ENCODE measurements at places on chromosomes 11 and 22. TPM values are rescaled to one million over a fixed set of nuclear protein-coding genes. Genes with fewer than 3 reads are reported as not detected.

DNA sequence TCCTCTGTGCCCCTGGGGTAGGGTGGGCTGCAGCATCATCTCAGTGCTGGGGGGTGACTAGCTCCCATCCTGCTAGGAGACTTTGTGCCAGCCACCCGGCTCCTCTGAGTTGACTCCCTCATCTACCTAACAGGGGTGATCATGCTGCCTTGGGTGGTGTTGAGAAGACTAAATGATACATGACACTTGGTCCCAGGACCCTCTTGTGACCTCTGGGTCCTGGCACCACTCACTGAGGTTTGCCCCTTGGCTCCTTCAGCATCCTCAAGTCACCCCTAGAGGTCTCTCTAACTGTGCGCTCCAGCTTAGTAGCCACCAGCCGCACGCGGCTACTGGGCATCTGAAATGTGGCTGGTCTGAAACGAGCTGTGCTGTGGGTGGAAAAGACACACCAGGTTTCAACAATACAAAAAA is 72.1 kb downstream of the LRRC32 start:
- H3K36me3 ChIP-seq, result no peaks in the 10 kb centered on the region
- DNase-seq, result peak; percentile 57
- no peak overlapping the region for H3K4me3 ChIP-seq
- peaks cover 13% of the 10 kb centered on the region for H3K4me1 ChIP-seq
- H3K27me3 ChIP-seq, result no peaks in the 10 kb centered on the region

GRCh38 chr11:124736736-124737135 is 3.0 kb upstream of the NRGN start:
- peaks cover 8% of the 10 kb centered on the region for H3K27me3 ChIP-seq
- no peaks in the 10 kb centered on the region for H3K36me3 ChIP-seq
- no peak for DNase-seq
- no peak overlapping the region for H3K4me3 ChIP-seq

DNA sequence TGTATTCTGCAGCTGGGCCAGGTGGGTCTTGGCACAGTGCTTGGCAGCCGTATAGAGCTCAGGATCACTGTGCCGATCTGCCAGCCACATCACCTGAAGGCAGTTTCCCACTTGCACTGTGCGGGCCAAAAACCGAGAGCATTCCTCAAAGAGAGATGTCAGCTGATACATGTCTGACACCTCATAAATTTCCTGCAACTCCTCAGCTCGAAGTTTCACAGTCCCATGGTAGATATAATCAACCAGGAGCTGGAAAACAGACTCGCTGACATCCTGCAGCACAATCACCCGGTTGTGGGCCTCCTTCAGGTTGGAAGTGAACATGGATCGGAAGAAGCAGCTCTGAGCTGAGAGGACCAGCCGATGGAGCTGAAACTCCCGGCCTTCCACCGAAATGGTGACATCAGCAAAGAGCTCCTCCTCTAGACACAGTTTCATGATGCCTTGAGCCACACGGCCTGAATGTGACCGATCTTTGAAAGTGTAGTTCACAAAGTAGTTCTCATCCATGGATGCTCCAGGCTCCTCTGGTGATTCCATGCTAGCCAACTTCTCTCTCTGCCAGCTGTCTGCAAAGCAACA is 1.2 kb downstream of the KBTBD4 start:
- peak overlapping the region; percentile 81 for H3K4me3 ChIP-seq
- no peaks in the 10 kb centered on the region for H3K27me3 ChIP-seq
- peak overlapping the region; percentile 91 for H3K27ac ChIP-seq

DNA sequence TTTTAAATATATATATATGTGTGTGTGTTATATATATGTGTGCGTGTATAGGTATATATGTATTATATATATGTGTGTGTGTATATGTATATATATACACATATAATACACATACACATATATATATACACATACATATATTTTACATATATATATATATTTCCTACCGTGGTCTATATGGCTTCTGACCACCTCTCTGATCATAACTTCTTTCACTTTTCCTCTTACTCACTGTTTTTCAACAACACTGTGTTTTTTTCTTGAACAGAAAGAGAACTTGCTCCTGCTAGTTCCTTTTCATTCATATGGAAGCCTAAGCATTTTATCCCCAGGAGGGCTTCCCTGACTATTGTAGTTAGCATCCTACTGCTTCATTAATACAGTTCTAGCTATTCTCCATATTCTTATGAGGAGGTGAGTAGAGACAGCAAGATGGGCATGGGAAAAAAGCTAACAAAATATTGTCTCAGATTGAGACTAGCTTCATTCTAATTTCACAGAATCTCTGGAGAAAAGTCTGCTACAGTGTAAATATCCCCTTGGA is 38.5 kb upstream of the CTSC start:
- H3K27ac ChIP-seq, result no peak overlapping the region
- no peak overlapping the region for H3K4me3 ChIP-seq
- DNase-seq, result no peak
- H3K27me3 ChIP-seq, result no peaks in the 10 kb centered on the region
- H3K4me1 ChIP-seq, result no peaks in the 10 kb centered on the region
- no peaks in the 10 kb centered on the region for H3K36me3 ChIP-seq

HIKESHI gene
- 32.7 TPM for total RNA-seq

CSRP3 gene
- total RNA-seq, result not detected

GRCh38 chr11:66277471-66278362 is at the start of gene CNIH2:
Gene CNIH2 (plus strand): TSS chr11:66278175. CDS start chr11:66278457, 282 bp downstream.
- H3K4me3 ChIP-seq, result no peak within 1 kb of the TSS
- H3K27me3 ChIP-seq, result no peaks in the 10 kb centered on the region
- H3K36me3 ChIP-seq, result no peaks in the 10 kb centered on the region
- H3K4me1 ChIP-seq, result peaks cover 6% of the 10 kb centered on the region
- H3K27ac ChIP-seq, result no peak within 1 kb of the TSS

DNA sequence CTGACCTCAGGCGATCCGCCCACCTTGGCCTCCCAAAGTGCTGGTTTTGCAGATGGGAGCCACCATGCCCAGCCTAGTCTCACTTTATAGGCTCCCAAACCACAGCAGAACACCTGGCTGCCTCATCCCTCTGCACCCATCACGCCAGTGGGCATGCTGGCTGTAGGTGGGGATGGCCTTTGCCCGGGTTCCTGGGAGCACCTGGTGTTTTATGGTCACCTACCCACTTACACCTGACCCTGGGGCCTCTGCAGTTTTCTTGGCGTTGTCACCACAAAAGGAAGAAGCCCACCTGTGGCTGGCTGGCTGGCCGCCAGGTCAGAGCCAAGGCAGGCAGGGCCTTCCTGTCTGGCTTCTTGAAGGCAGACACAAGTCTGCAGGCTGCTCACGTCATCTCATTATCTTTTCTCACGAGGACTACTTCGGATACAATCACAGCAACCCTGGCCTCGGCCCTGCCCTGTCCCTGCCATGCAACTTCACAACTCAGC is 8.2 kb downstream of the RRP7A start:
- peaks cover 6% of the 10 kb centered on the region for H3K4me1 ChIP-seq
- H3K27ac ChIP-seq, result no peak overlapping the region
- peaks cover 16% of the 10 kb centered on the region for H3K36me3 ChIP-seq

DNA sequence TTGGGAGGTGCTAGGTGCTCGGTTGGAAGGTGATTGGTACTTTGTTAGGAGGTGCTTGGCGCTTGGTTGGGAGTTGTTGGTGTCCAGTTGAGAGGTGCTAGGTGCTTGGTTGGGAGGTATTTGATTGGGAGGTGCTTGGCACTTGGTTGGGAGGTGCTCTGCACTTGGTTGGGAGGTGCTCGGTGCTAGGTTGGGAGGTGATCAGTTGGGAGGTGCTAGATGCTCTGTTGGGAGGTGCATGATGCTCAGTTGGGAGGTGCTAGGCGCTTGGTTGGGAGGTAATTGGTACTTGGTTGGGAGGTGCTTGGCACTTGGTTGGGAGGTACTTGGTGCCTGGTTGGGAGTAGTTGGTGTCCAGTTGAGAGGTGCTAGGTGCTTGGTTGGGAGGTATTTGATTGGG is 40.2 kb downstream of the LRP5 start:
- H3K4me1 ChIP-seq, result peaks cover 14% of the 10 kb centered on the region
- DNase-seq, result no peak
- peaks cover 4% of the 10 kb centered on the region for H3K36me3 ChIP-seq

CHST1 gene
- total RNA-seq, result 4.1 TPM

DNA sequence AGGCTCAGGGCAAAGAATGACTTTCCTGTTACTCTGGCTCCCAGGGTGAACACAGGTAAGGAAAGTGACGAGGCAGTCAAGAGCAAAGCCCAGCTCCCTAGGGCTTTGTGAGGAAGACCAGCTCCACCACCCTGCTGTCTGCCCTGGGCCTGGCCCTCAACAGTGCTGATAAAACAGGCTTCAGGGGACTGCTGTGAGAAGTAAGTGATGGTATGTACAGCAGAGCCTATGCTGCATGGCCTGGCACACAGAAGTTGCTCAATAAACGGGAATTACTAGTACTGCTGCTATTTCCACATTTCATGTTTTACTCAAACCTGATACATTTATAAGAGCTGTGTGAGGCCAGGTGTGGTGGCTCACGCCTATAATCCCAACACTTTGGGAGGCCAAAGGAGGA is 50.3 kb downstream of the MICAL3 start:
- no peak overlapping the region for H3K27ac ChIP-seq
- H3K4me1 ChIP-seq, result peaks cover 34% of the 10 kb centered on the region
- H3K4me3 ChIP-seq, result no peak overlapping the region
- no peaks in the 10 kb centered on the region for H3K27me3 ChIP-seq
- no peaks in the 10 kb centered on the region for H3K36me3 ChIP-seq

GRCh38 chr11:104106136-104106754 is 57.7 kb downstream of the PDGFD start:
- H3K4me1 ChIP-seq, result peaks cover 7% of the 10 kb centered on the region
- no peak for DNase-seq
- H3K27me3 ChIP-seq, result no peaks in the 10 kb centered on the region
- no peak overlapping the region for H3K4me3 ChIP-seq
- H3K27ac ChIP-seq, result no peak overlapping the region

CBLIF gene
- not detected for total RNA-seq

GUCY1A2 gene
- 15.9 TPM for total RNA-seq

GRCh38 chr22:28231441-28231840 is 312.4 kb upstream of the PITPNB start:
- H3K27ac ChIP-seq, result no peak overlapping the region
- no peaks in the 10 kb centered on the region for H3K4me1 ChIP-seq
- H3K27me3 ChIP-seq, result no peaks in the 10 kb centered on the region
- no peak for DNase-seq
- H3K36me3 ChIP-seq, result no peaks in the 10 kb centered on the region
- H3K4me3 ChIP-seq, result no peak overlapping the region

- no peak overlapping the region for H3K4me3 ChIP-seq
- H3K27me3 ChIP-seq, result no peaks in the 10 kb centered on the region
- no peak overlapping the region for H3K27ac ChIP-seq
- no peaks in the 10 kb centered on the region for H3K36me3 ChIP-seq
- DNase-seq, result no peak
- H3K4me1 ChIP-seq, result peaks cover 18% of the 10 kb centered on the region
Measured at GRCh38 chr11:96273507-96273906, 69.5 kb downstream of the MAML2 start.

DNA sequence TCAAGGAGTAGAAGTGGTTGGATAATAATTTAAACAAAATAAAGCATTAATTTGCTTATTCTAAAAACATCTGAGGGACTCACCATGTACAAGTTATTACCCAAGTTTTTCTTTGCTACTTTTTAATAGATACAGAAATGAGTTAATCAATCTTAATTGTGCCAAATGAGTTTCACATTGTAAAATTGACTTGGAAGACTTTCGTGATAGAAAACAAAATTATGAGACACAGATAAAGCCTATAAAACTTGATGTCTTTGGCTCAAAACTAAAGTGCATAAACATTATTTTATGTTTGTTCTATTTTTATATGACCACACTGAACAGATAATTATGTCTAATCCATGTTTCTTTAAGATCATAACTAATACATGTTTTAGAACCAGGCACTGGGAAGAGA is 10.1 kb upstream of the CWF19L2 start:
- H3K36me3 ChIP-seq, result no peaks in the 10 kb centered on the region
- no peak overlapping the region for H3K27ac ChIP-seq
- peaks cover 5% of the 10 kb centered on the region for H3K27me3 ChIP-seq
- no peaks in the 10 kb centered on the region for H3K4me1 ChIP-seq
- no peak overlapping the region for H3K4me3 ChIP-seq

GRCh38 chr11:129319201-129319600 is 56.4 kb upstream of the BARX2 start:
- no peak for DNase-seq
- H3K4me3 ChIP-seq, result no peak overlapping the region

DNA sequence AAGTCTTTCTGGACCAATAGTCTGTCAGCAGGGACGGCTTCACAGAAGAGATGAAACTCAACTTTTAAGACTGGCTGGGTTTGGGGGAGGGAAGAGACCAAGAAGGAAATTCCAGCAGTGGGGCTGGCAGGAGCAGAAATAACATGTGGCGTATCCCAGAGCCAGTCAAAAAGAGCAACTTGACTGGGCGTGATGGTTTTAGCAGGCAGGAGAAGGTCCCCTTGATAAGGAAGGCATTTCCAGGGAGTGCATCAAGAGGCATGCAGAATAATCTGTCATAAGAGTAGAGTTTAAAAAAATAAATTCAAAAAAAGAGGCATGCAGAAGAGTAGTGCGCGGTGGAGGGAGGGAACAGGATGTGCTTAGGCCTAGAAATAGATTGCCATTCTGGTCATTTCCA is 52.5 kb downstream of the C22orf31 start:
- no peaks in the 10 kb centered on the region for H3K27me3 ChIP-seq
- H3K36me3 ChIP-seq, result no peaks in the 10 kb centered on the region
- peaks cover 20% of the 10 kb centered on the region for H3K4me1 ChIP-seq
- H3K4me3 ChIP-seq, result no peak overlapping the region

DNA sequence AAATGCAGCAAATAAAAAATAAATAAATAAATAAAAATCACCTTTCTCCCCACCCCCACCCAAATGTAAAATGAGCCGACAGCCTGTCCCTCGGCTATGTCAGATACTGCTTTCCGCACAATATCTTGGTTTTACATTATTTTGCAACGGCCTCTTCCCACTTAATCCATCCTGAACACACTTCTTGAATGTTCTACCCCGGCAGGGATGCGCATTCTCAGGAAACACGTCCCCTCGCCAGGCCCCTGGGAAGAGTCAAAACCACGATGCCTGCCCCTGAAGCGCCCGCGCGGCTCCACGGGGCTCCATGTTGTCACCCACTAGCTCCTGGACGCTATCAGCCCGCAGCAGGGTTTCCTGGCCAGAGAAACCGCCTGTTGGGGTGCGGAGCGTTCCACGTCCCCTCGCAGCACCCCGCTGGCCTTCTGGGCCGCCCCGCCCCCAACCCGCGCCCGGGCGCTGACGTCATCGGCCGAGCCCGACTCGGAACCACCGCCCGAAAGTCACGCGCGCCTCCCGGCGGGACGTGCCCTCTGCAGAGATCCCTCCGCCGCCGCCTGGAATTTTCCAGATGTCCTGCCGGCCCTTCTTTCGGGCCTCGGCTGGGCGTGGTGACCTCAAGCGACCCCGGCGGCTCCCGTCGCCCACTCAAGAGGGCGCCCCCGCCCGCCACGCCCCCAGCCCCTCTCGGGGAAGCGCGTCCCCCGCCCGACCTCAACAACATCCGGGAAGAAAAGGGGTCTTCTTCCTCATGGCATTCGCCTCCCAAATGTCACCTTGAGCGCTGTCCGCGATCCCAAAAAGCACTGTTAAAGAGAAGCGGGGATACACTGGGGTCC is 585 bp upstream of the NEAT1 start:
- peak; percentile 99 for DNase-seq
- no peaks in the 10 kb centered on the region for H3K27me3 ChIP-seq
- peaks cover 53% of the 10 kb centered on the region for H3K4me1 ChIP-seq
- H3K4me3 ChIP-seq, result peak overlapping the region; percentile 83
- H3K27ac ChIP-seq, result peak overlapping the region; percentile 100

GRCh38 chr11:85822814-85823213 is 11.9 kb upstream of the SYTL2 start:
- no peak overlapping the region for H3K27ac ChIP-seq
- peaks cover 20% of the 10 kb centered on the region for H3K4me1 ChIP-seq
- H3K36me3 ChIP-seq, result no peaks in the 10 kb centered on the region
- no peaks in the 10 kb centered on the region for H3K27me3 ChIP-seq
- H3K4me3 ChIP-seq, result no peak overlapping the region
- DNase-seq, result no peak

Data from adrenal gland (tissue), 19 donors.